ENCODE measurements at places on chromosomes 6 and 20. TPM values are rescaled to one million over a fixed set of nuclear protein-coding genes. Genes with fewer than 3 reads are reported as not detected.

Gene PHACTR2
- 23.8 TPM for total RNA-seq

Gene GFOD1
- 7.4 TPM for total RNA-seq

Gene NKX2-2
- not detected for total RNA-seq

- no peak for DNase-seq
Measured at GRCh38 chr6:132089173-132089572, 138.0 kb upstream of the CCN2 start.

DNA sequence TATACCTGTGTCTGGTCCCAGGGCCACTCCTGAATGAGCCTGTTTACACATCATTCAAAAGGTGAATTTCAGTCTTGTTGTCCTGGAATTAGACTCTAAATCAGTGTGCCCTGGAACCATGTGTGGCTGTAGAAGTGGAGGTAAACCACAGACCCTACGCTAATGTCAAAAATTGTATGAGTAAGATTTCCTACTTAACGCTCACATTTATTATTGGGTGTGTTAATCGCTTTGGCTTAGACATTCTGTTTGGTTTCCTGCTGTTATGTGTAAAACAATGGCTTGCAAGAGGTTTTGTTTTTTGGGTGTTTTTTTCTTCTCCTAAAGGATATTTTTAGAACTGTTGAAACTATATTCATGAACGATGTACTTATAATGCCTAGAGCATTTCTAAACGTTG, 19.3 kb downstream of the PLCB1 start:
- DNase-seq = no peak

DNA sequence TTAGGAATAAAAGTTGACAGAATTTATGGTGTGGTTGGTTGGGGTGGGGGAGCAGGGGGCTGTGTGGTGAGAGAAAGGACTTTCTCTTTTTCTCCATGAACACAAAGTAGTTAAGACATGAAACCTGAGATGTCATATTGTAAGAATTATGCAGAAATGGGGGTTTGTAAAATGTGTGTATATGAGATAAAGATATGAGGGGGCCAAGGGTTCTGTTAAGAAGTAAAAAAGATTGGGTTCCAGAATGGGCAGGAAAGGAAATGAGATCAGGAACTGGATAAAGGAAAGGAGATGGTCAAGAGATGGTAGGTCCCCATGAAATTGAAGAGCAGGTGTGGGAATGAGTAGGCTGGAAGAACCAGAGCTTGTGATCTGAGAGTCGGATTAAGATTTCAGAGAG, 9.7 kb downstream of the RNF146 start:
- DNase-seq = no peak

GRCh38 chr20:23374441-23374840, 12.5 kb downstream of the GZF1 start:
- no peak for DNase-seq

- no peak for DNase-seq
Measured at GRCh38 chr20:38859070-38859690, 53.7 kb downstream of the PPP1R16B start.

GRCh38 chr6:128422871-128423270, 97.5 kb downstream of the PTPRK start:
- no peak for DNase-seq

GRCh38 chr20:6024768-6025167, 29.1 kb downstream of the LRRN4 start:
- DNase-seq = no peak

GRCh38 chr20:46624946-46625345, 26.3 kb downstream of the SLC13A3 start:
- DNase-seq = no peak

Data from liver (tissue), 10 donors.